ENCODE measurements at places on chromosomes 3 and 15. TPM values are rescaled to one million over a fixed set of nuclear protein-coding genes. Genes with fewer than 3 reads are reported as not detected.

DNA sequence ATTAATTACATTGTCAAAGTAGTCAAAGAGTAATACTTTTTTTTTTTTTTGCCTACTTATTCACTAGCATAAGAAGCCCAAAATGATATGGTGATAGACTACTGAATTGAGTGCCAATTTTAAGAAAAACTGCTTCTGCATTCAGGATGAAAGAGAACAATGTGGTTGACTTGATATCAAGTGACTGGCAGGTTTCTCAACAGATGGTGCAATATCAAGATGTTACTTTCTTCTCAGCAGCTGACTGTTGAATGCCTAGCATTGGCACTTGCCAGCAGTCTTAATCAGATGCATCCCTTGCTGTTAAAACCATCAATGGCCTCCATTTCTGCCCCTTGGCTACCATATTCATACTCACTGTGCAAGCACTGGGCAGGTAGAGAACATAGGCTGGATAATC lies 863.2 kb downstream of the GBE1 start:
- no peak for DNase-seq

- peak; percentile 54 for DNase-seq
Measured at GRCh38 chr15:45637552-45638033, 2.8 kb downstream of the SQOR start.

GRAMD2A gene
- not detected for total RNA-seq

DNA sequence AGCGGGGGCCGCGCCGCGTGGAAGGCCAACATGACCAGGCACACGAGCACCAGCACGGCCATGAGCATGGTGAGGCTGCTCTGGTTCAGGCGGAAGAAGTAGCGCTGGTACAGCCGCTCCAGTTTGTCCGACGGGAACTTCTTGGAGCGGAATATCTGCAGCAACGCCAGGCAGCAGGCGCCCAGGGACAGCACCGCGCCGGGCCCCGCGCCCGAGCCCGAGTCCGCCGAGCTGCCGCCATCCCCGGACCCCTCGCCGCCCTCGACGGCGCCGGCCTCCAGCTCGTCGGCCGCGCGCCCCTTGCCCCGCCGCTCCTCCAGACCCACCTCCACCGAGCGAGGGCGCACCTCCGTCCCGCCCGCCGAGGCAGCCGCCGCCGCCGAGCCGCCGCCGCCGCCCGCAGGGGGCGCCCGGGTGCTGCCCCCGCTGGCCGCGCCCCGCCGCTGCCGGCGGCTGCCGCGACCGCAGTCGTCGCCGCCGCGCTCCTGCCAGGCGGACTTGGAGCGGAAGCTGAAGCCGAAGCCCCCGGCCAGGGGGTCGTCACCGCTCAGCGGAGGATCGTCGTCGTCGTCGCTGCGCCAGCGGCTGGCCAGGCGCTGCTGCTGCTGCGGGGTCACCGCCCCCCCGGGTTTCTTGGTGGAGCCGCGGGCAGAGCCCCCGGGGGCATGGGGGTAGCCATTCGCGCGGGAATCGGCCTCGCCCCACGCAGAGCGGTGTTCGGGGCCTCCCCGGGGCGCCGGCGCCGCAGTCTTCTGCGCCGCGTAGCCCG lies 957 bp downstream of the ADCY5 start:
- DNase-seq = no peak

CPN2 gene
- 2.4 TPM for total RNA-seq

FBXO40 gene
- 245 TPM for total RNA-seq

- DNase-seq = no peak
Measured at GRCh38 chr3:174538151-174538550, 321.0 kb upstream of the NAALADL2 start.

DNA sequence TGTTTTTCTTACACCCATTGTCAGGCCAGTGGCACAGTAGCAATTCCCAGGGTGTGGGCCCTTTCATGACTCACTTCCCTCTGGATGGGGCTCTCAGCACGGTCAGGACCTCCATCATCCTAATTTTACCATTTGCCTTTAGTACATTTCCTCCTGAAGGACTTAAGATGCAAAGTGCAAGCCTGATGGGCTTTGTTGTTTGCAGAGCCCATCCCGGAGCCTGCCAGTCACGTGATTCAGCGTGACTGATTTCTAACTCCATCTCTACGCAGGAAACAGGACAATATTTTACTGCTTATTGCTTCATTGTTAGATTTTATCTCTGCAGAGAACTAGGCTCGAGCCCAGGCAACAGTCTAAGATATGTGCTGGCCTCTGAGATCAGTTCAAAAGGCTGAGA lies 223.7 kb downstream of the PDZRN3 start:
- DNase-seq = no peak

DNA sequence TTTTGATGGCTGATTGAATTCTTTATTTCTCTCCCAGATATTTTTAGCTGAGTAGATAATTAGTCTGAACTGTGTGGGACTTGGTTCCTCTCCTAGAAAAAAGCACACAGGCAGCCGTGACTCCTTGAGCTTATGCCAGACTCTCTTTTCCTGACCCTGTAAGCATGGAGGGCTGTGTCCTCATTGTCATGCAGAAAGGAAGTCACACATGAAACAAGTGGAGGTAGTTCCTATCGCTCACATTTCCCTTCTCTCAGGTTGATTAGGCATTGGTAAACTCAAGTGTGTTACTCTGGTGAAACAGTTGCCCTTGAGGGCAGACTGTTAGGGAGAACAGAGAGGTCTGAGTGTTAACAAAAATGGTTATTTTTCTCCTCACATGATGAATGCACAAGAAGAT lies 6.3 kb upstream of the RTP4 start:
- DNase-seq = no peak

CA12 gene
- 0.25 TPM for total RNA-seq

GUCA1C gene
- 5.8 TPM for total RNA-seq

DNA sequence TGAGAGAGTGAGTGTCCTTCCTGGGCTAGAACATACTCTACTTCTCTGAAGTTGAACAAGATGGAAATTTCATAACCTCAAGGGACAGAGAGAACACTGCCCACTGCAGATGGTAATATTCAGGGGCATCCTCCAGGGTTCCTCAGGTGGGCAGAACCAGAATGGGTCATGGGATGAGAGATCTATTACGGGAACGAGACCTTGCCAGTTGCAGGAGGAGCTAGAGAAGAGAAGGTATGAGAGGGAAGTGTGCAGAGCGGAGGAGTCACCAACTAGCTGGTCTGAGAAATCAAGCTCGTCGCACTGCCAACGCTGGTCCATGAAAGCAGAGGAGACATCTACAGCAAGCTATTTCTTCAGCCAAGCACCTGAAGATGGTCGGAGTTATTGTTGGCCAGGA lies 184.7 kb downstream of the TJP1 start:
- no peak for DNase-seq

DHX30 gene
- 49.8 TPM for total RNA-seq

DNA sequence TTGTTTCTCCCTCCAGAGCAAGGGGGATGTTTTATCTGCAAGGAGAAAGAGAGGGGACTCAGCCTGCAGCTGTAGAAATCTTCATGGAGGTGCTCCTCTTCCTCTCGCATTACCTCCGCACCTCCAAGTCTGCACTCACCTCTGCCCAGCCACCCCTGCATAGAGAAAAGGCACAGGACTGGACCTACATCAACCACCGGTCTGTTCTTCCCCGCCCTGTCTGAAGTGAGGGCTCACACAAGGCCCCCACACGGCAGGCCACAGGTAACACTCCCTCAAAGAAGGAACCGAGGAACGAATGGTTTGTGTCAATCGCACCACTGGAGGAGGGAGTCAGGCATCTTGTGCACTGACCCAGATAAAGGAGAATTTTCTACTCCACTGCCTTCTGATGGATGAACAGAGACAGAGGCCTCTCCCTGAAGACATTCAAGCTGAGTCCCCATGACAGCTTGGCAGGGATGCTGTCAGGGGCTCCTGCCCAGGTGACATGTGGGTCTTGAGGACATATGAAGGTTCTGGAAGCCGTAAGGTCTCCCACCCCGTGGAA lies 260.3 kb downstream of the XXYLT1 start:
- no peak for DNase-seq

- no peak for DNase-seq
Measured at GRCh38 chr3:128787256-128788253, 61.6 kb downstream of the RAB7A start.

CD200R1L gene
- not detected for total RNA-seq

CD200 gene
- 1.1 TPM for total RNA-seq

- DNase-seq = no peak
Measured at GRCh38 chr3:63067999-63068645, 192.9 kb upstream of the CADPS start.

DNA sequence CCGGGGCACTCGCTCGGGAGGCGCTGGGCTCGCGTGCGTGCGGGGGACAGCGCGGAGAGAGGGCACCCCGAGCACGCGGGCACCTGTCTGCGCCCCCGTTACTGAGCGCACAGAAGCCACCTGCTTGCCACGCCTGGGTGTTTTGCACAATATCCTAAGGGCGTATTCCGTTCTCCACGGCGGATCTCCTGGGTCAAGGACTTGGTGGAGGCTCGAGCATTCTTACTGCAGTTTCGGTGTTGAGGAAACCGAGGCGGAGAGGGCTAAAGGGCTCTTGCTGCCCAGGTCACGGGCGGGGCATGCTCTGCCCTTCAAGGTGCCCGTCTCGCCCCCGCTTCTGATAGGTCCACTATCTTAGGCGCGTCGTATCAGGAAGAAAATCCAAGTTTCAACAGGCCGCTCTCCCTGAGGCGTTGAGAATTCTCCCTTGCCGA lies 526 bp downstream of the GPD1L start:
- DNase-seq = peak; percentile 47

GRCh38 chr15:81301815-81302399 lies 22.0 kb downstream of the STARD5 start:
- no peak for DNase-seq

DNA sequence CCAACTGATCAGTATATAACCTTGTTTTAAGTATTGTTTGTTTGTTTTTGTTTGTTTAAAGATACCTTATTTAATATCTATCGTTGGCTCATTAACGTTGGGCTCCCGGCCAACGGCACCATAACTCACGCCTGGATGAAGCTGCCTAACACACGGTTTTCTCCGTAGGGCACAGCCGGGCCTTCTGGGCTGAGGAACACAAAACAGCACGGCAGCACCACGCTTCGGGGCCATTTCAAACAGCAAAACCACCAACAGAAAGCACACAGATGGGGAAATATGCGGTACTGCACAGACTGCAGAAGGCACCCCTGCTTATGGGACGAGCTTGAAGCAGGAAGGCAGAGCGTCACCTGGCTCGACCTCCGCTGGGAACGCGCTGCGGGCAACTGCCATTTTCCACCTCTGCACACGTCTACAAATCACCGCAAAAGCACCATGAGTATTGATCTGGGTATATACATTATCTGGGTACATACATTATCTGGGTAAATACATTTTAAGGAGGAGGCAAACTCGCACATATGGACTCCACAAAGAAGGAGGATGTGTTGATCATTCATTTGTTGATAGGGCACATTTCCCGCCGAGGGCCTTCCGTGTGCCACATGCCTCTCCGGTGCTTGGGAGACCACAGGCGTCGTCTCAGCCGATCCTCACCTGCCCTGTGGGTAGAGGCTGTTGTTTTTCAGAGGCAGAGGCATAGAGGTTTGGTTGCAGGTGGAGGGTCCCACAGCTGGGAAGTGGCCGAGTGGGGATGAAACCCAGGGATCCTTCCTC lies 123.7 kb upstream of the ATP2B2 start:
- DNase-seq = no peak

- no peak for DNase-seq
Measured at GRCh38 chr3:57421336-57421735, 122.8 kb downstream of the DNAH12 start.

GRCh38 chr15:72271221-72271620 lies 1.1 kb downstream of the PARP6 start:
- DNase-seq = no peak

DNA sequence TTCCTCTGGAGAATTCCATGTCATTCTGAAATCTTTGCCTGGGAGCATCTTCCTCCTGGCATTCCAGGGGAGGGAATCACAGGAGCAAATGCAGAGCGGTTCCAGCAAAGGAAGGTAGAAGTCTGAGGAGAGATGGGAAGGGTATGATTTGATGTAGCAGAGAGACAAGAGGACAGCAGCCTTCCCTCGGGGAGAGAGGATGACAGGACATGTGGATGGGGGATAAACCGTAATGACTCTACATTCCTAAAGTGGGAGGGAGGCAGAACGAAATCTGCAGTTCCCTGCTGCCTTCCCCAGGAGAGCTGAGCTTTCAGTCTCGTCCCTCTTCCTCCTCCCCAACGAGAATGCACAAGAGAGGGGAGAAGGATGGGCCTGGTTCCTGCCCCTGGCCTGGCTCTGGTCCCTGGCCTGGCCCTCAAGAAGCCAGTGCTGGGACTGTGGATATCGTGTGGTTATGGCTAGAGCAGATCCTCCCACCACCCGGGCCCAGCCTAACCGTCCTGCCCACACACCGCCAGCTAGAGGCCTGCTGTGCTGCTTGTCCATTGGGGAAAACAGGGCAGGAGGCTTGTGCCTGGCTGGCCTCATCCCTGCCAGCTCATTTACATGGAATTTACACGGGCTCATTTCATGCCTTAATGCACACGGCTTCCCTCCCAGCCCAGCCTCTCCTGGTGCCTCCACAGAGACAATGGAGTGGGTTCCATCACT lies 26.6 kb downstream of the SEMA7A start:
- no peak for DNase-seq

C3orf49 gene
- total RNA-seq = not detected

CNTN3 gene
- 1.2 TPM for total RNA-seq
